ENCODE measurements at places on chromosomes 1 and 21. TPM values are rescaled to one million over a fixed set of nuclear protein-coding genes. Genes with fewer than 3 reads are reported as not detected.
A peak's percentile ranks its signal among the peaks of the same experiment; 100 is the strongest.

DNA sequence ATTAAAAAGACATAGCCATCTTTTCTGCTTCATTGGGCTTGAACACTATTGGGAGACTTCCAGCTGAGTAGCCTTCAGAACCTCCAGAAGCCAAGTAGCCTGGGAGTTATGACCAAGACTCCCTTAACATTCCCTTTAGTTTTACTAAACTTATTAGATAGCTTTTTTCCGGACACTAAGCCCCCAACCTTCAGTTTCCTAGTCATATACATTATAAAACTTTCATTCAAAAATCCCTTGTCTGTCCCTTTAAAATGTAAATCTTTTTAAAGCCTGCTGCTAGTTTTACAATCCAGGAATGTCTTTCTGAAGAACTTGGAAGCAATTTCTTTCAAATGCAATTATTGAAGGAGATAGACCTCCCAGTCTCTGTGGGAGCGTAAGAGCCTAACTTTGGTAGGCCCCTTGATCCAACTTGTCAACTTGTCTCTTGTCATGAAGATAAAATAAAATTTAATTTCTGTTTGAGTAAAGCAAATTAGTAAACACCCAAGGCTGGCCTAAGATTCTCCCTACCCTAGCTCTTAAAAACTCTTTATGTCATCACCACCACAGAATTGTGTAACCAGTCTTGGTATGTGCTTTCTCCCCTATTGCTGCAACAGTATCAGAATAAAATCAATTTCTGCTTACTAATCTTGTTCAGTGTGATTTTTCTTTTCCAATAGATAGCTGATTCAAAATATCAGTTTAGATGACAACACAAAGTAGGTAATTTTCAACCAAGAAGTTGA lies 796.2 kb downstream of the PLA2G4A start:
- H3K4me1 ChIP-seq = no peaks in the 10 kb centered on the region
- H3K4me3 ChIP-seq = no peak overlapping the region
- H3K36me3 ChIP-seq = no peaks in the 10 kb centered on the region
- H3K27ac ChIP-seq = no peak overlapping the region

DNA sequence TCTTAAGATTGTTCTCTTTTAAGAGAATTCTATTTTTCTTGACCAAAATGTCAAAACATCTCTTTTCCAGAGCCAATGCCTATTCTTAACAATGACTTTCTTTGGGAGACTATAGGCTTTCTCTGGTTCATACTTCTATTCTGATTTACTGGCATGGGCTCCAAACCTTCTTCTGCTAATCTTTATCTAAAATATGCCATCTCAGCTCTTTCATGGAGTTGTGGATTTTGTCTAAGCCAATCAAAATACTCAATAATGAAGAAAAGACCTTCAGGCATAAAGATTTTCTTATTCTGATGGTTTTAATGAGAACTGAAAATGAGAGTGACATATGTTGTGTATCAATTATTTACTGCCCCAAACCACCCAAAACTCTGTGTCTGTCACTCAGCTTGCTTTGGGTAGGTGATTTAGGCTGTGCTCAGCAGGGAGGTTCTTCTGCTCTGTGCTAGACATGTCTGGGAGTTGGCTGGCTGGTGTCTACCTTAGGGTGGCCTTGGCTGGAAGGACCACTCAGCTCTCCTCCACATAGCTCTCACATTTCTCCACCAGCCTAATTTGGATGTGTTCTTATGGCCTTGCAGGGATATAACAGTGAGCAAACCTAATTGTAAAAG lies 270.8 kb downstream of the PRDM2 start:
- no peaks in the 10 kb centered on the region for H3K4me1 ChIP-seq
- H3K27me3 ChIP-seq = no peaks in the 10 kb centered on the region
- no peaks in the 10 kb centered on the region for H3K36me3 ChIP-seq
- H3K27ac ChIP-seq = no peak overlapping the region
- no peak overlapping the region for H3K4me3 ChIP-seq

DNA sequence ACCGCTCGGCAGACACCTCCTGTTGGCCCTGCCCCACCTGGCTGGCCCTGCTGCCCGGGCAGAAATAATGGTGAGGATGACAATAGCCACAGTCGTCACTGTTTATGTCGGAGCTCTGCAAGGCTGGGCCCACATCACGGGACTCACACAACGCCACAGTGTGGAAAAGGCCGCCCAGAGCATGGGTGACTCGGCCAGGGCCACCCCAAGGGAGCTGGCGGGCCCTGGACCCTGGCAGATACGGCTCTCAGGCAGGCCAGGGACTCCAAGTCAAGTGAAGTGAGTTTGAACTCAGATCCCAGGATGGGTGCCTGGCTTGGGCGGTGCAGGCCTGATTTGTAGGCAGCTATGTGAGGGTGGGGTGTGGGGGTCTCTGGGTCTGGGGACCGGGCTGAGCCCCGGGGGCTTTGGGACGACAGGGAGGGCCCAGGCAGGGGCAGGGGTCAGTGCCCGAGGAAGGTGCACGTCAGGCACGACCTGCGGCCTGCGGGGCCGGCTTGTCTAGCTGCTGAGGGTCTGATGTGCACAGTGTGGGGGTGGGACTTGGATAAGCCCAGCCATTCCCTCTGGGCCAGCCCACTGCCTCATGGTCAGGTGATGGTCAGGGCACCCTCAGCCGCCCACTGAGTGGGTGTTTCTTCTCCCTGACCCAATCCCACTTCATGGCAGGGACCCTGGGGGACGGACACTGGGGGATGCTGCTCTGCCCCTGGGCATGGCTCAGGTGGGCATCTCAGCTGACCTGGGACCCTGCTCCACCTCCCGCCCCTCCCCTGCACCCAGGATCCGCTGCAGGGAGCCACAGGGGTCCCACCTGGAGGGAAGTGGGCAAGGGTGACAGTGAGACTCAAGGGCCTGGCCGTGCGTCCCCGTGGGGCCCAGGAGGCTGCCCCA lies 1.0 kb downstream of the RNF223 start:
- no peak overlapping the region for H3K4me3 ChIP-seq
- no peak for DNase-seq
- no peaks in the 10 kb centered on the region for H3K36me3 ChIP-seq
- no peak overlapping the region for H3K27ac ChIP-seq

GRCh38 chr1:172900376-172900997 lies 150.3 kb downstream of the TNFSF18 start:
- H3K4me1 ChIP-seq = no peaks in the 10 kb centered on the region
- no peak overlapping the region for H3K27ac ChIP-seq
- no peak for DNase-seq
- H3K36me3 ChIP-seq = no peaks in the 10 kb centered on the region
- no peak overlapping the region for H3K4me3 ChIP-seq
- H3K27me3 ChIP-seq = no peaks in the 10 kb centered on the region

- DNase-seq = no peak
- H3K36me3 ChIP-seq = no peaks in the 10 kb centered on the region
- H3K4me1 ChIP-seq = peaks cover 4% of the 10 kb centered on the region
- H3K27me3 ChIP-seq = no peaks in the 10 kb centered on the region
These were observed 46.7 kb upstream of the OSBPL9 start for GRCh38 chr1:51570063-51570710.

DNA sequence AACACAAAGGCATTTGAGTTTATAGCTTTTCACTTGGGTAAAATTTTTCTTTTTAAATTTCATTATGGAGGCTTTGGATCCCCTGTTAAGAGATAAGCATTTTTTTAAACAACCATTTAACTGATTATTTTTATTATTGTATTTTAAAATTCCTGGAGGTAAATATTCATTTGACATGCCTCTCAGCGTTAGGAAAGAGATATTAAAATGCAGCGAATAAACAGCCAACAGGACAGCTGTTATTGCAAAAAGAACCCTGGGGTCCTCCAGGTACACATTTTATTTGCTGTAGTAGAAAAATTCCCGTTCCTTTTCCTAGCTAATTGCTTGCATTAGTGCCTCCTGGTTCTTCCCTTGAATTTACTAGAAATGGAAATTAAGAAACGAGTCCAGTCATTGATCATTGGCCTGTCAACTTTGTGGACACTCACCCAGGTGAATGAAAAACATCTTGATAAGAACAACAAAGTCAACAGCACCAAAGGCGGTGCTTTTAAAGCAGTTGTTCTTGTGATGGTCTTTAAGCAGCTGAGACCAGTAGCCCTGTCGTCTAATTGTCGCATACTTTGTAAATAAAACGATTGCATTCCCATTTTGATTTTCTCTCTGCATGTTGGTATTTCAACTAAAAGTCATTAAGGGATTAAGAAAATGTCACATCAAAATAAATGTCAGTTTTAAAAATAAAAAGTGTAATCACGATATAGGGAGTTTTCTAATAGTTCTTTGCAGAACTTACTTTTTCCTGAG lies 282.4 kb downstream of the GRIK1 start:
- H3K4me3 ChIP-seq = no peak overlapping the region
- H3K27ac ChIP-seq = no peak overlapping the region
- no peaks in the 10 kb centered on the region for H3K36me3 ChIP-seq
- H3K27me3 ChIP-seq = no peaks in the 10 kb centered on the region
- H3K4me1 ChIP-seq = no peaks in the 10 kb centered on the region

DNA sequence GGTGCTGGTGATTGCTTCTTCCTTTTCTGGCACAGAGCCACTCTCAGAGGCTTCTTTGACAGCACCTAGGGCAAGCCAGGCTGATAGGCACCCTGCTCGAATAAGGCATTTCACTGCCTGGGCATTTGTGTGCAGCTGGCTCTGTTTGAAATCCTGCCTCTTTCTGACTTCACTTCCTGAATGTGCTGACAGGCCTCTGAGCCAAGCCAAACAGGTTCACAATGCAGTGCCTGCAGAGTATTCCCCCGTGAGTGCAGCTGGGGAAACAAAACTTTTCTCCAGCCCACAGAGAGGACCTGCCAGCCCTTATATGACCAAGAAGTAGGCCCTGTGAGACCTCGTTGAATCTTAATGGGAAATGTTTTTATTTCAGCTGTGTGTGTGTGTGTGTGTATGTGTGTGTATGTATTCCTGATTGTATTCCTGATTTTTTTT lies 10.4 kb downstream of the JUN start:
- H3K27me3 ChIP-seq = no peaks in the 10 kb centered on the region
- H3K4me3 ChIP-seq = no peak overlapping the region
- peak overlapping the region; percentile 83 for H3K27ac ChIP-seq
- peak; percentile 80 for DNase-seq

GRCh38 chr1:17553975-17554700 lies 14.6 kb downstream of the ARHGEF10L start:
- no peak for DNase-seq
- no peaks in the 10 kb centered on the region for H3K27me3 ChIP-seq
- no peaks in the 10 kb centered on the region for H3K36me3 ChIP-seq
- H3K4me3 ChIP-seq = no peak overlapping the region

GRCh38 chr1:162018418-162018817 lies 5.3 kb downstream of the OLFML2B start:
- H3K4me3 ChIP-seq = no peak overlapping the region
- no peaks in the 10 kb centered on the region for H3K36me3 ChIP-seq
- H3K27me3 ChIP-seq = no peaks in the 10 kb centered on the region

GRCh38 chr1:42962641-42963377 lies 4.1 kb upstream of the SLC2A1 start:
- H3K4me1 ChIP-seq = peaks cover 40% of the 10 kb centered on the region
- H3K4me3 ChIP-seq = no peak overlapping the region
- DNase-seq = peak; percentile 83
- H3K36me3 ChIP-seq = no peaks in the 10 kb centered on the region
- no peaks in the 10 kb centered on the region for H3K27me3 ChIP-seq

GRCh38 chr1:16243936-16244649 lies 7.1 kb upstream of the CPLANE2 start:
- peak overlapping the region; percentile 19 for H3K27ac ChIP-seq
- no peaks in the 10 kb centered on the region for H3K27me3 ChIP-seq
- no peak overlapping the region for H3K4me3 ChIP-seq
- peak; percentile 90 for DNase-seq
- H3K36me3 ChIP-seq = no peaks in the 10 kb centered on the region

- H3K27me3 ChIP-seq = no peaks in the 10 kb centered on the region
- no peaks in the 10 kb centered on the region for H3K36me3 ChIP-seq
- no peak overlapping the region for H3K4me3 ChIP-seq
- no peak for DNase-seq
- H3K4me1 ChIP-seq = no peaks in the 10 kb centered on the region
These were observed 150.3 kb downstream of the TIAM1 start for GRCh38 chr21:31193761-31194160.

GRCh38 chr1:197327776-197328364 lies 59.8 kb downstream of the CRB1 start:
- no peak for DNase-seq
- no peaks in the 10 kb centered on the region for H3K4me1 ChIP-seq

GRCh38 chr1:89953131-89953626 lies 41.7 kb upstream of the ZNF326 start:
- no peaks in the 10 kb centered on the region for H3K4me1 ChIP-seq
- H3K27ac ChIP-seq = no peak overlapping the region
- H3K27me3 ChIP-seq = no peaks in the 10 kb centered on the region
- DNase-seq = no peak

DNA sequence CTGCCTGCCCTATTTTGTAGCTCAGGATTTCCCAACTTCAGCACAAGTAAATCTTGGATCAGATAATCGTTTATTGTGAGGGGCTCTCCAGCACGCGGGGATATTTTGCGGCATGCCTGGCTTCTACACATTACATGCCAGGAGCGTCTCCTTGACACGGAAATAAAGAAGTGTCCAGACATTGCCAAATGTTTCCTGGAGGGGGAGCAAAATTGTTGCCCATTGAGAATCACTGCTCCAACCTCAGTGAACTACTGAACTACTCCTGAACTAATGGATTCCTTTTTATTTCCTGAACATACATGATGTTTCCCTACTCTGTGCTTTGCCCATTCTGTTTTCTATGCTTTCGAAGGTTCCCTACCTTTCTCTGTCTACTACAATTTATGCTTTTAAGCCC lies 1359.1 kb upstream of the ADGRL2 start:
- no peaks in the 10 kb centered on the region for H3K36me3 ChIP-seq
- no peak overlapping the region for H3K4me3 ChIP-seq
- H3K27me3 ChIP-seq = no peaks in the 10 kb centered on the region
- no peaks in the 10 kb centered on the region for H3K4me1 ChIP-seq

The CFHR2 gene
- not detected for total RNA-seq

The PODN gene
- total RNA-seq = 200 TPM

The CYP4A22 gene
- not detected for total RNA-seq

The ZNF678 gene
- 15.3 TPM for total RNA-seq

The MPL gene
- not detected for total RNA-seq

The SLC30A7 gene
- 12.5 TPM for total RNA-seq

The SV2A gene
- 4.9 TPM for total RNA-seq

The KRTAP21-3 gene
- total RNA-seq = not detected

The THEM5 gene
- not detected for total RNA-seq

The PRRX1 gene
- 16.6 TPM for total RNA-seq

Data from sigmoid colon (tissue), 7 donors.